Right renal pelvis (tissue), 4 donors: ENCODE measurements at places on chromosomes 16 and 17. TPM values are rescaled to one million over a fixed set of nuclear protein-coding genes. Genes with fewer than 3 reads are reported as not detected.

- no peak for DNase-seq
Measured at GRCh38 chr16:28951410-28951943, 740 bp downstream of the NFATC2IP start.

DNA sequence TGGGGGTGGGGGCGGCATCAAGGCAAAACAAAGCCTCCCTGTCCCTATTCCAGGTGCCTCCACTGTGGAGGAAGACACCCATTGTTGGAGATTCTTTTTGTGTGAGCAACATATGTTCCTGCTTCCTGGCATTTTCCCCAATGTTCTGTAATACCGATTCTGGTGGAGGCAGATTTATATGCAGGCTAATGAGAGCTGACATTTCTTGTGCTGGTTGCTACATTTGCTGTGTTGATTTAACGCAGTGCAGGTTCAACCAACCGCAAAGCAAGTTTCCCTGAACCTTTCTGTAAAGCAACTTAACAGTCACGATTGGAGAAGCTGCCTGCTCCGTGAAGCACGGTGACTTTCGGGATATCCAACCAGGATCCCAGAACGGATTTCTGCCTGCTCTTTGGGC, 260.5 kb downstream of the CBLN1 start:
- no peak for DNase-seq

DNA sequence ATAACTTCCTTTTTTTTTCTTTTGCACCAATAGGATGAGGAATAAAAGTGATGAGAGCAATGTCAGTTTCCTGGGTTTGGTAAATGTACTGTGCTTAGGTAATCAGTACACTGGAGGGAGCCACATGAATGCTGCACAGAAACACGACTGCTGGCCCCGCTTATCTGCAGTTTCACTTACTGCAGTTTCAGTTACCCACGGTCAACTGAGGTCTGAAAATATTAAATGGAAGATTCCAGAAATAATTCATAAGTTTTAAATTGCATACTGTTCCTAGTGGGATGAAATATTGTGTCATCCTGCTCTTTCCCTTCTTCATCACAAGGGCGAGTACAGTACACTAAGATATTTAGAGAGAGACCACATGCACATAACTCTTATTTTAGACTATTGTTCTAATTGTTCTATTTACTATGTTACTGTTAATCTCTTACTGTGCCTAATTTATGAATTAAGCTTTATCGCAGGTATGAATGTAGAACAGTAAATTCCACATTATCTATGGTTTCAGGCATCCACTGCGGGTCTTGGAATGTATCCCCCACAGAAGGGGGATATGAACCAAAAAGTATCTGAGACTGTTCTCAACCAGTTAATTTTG, 6.4 kb upstream of the LGALS3BP start:
- DNase-seq, result no peak

TMEM114 gene
- polyA plus RNA-seq, result not detected

GRCh38 chr16:78619811-78620210, 520.4 kb downstream of the WWOX start:
- DNase-seq, result no peak

DNA sequence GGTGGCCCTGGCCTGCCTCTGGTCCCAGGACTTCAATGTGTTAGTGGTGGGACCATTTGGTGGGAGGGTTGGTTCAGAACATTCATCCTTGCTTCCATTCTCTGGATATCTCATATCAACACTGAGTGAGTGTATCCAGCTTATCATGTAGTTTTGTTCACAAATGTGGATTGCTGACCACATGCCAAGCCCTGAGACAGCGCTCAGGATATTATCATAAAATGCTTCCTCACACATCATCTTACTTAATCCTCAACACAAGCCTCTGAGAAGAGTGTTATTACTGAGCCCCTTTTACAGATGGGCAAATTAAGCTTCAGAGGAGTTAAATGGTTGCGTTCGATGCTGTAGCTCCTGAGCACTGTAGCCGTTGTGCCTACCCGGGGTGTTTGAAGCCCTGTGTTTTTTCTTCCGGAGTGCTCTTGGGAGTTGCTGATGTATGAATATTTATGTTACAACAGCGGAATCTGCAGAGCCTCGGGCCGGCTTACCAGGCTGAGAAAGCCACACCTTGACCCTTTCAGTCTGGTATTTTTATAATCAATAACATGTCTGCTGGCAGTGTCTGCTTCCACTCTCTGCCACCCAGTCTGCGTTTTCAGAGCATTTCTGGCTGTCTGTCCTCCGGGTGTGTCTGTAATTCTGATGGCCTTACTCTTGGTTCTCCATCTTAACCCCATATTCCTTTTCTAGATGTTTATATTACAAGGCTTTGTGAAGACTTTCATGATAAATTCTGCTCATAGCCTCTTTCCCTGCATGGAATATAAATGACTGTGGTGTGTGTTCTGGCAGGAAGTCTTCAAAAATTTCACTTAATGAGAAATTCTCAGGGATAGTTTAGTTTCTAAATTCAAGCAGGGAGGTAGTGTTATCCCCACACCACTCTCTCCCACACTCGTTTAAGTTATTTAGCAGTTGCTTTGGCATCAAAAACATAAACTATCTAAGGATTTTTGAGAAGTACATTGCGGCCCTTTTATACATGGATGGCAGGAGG, 2.9 kb downstream of the GLP2R start:
- DNase-seq, result no peak

ABCC12 gene
- polyA plus RNA-seq, result 0.04 TPM

ALOX12 gene
- 3.3 TPM for polyA plus RNA-seq
